ENCODE measurements at places on chromosomes 13 and 19.
A peak's percentile ranks its signal among the peaks of the same experiment; 100 is the strongest.

- DNase-seq, result no peak
Measured at GRCh38 chr13:41468631-41469030, 11.3 kb downstream of the RGCC start.

DNA sequence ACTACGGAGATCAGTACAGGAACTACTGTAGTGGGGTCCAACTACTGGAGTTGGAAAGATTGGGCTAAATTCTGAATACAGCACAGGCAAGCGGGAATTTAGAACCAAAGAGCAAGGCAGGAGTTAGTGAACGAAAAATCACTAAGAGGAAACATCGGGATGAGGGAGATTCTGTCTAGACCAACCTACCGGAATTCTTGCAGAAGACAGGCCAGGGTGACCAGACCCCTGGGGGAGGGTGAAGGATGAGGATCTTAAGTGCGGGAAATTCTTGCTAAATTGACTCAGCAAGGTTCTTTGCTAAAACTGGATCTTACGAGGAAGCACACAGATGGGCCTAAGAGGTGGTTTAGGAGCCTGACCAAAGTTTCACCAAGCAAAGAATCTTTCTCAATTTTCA is 13.2 kb upstream of the PSPC1 start:
- DNase-seq, result no peak

GRCh38 chr19:54517483-54517882 is 14.9 kb downstream of the LAIR2 start:
- peak; percentile 43 for DNase-seq

GRCh38 chr19:15290166-15290565 is 42.2 kb downstream of the BRD4 start:
- DNase-seq, result no peak

Measured in stimulated activated CD4-positive, alpha-beta T cell treated with anti-CD3 and anti-CD28 coated beads, Interleukin-15, amount 100 ng/mL, for 1 hour (primary cell).